ENCODE measurements at places on chromosomes 13 and 19.

GRCh38 chr13:60032851-60033250, 130.9 kb downstream of the DIAPH3 start:
- DNase-seq: no peak

DNA sequence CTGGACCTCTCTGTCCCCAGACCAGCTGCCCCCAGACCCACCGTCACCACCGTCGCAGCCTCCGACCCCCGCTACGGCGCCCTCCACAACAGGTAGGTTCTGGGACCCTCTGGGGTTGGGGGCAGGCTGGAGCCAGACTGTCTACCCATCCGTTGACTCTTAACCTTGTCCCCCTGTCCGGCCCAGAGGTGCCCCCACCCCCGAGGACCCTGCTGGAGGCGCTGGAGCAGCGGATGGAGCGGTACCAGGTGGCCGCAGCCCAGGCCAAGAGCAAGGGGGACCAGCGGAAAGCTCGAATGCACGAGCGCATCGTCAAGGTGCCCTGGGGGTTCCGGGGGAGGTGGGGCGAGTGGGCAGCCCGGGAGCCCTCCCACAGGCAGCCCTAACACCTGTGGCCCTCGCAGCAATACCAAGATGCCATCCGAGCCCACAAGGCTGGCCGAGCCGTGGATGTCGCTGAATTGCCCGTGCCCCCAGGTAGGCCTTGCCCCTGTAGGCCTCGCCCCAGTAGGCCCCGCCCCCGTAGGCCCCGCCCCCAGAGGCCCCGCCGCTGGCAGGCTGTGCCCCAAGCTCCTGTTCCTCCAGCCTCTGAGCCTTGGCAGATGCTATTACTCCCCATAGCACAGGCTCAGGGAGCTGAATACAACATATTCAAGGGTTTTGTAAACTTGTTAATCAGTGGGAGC, 12.9 kb downstream of the CC2D1A start:
- DNase-seq: no peak

DNA sequence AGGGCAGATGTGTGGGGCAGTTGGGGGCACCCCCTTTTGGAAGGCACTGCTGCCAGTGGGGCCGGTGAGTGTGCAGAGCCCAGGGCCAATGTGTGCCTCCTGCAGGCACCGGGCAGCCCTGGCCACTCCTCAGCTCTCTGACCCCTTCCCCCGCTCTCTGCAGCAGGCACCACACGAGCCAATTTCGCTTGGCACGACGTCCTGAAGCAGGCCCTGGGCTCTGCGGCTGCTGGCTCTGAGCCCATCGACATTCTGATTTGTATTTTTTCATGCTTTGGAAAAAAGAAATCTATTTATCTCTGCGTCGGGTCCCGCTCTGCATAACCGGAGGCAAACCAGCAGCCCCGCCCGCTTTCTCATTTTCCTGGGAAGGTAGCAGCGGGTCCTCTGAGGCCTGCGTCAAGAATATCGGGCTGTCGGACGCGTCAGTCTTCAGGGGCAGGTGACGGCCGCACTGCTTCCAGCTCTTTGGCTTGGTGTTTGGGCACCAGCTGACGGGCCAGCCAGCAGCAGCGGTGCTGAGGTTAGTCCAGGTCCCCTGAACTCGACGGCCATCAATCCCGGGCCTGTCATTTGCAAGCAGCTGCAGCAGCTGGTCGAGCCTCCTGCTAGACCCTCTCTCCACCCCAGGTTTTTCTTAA, 134.3 kb downstream of the KDM4B start:
- DNase-seq: no peak

- DNase-seq: no peak
Observed at GRCh38 chr13:113052206-113052605, 53.4 kb upstream of the F7 start.

- no peak for DNase-seq
Observed at GRCh38 chr19:3537438-3538240, 1.3 kb upstream of the TEKTIP1 start.

- DNase-seq: no peak
Observed at GRCh38 chr19:3470500-3471128, 9.7 kb downstream of the SMIM24 start.

DNA sequence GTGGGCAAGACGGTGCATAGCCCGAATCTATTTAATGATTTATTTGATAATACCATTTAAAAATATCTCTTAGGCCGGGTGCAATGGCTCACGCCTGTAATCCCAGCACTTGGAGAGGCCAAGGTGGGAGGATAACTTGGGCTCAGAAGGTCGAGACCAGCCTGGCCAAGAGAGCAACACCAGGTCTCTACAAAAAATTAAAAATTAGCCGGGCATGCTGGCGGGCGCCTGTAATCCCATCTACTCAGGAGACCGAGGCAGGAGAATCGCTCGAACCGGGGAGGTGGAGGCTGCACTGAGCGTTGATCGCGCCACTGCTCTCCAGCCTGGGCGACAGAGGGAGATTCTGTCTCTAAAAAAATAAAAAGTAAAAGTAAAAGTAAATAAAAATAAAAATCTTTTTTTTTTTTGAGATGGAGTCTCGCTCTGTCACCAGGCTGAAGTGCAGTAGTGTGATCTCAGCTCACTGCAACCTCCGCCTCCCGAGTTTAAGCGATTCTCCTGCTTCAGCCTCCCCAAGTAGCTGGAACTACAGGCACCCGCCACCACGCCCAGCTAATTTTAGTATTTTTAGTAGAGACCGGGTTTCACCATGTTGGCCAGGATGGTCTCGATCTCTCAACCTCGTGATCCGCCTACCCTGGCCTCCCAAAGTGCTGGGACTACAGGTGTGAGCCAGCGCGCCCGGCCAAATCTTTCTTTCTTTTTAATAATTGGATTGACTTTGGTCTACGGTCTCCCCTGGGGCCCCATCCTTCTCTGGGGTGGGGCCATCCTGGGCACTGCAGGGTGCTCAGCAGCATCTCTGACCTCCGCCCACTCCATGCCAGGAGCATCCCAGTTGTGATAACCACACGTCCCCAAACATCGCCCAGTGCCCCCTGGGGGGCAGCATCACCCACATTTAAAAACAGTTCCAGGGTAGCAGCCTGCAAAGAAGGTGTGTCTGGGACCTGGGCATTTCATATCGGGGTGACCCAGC, 90.7 kb downstream of the GNG7 start:
- no peak for DNase-seq

GRCh38 chr19:32427536-32427935, 22.0 kb downstream of the DPY19L3 start:
- no peak for DNase-seq

GRCh38 chr13:99290894-99291293, 16.3 kb downstream of the GPR183 start:
- no peak for DNase-seq

GRCh38 chr13:52896827-52897659, 48.6 kb upstream of the PCDH8 start:
- peak; percentile 13 for DNase-seq

- peak; percentile 27 for DNase-seq
Observed at GRCh38 chr13:33728271-33729037, 89.5 kb upstream of the RFC3 start.

GRCh38 chr13:60435762-60436374, 38.8 kb downstream of the TDRD3 start:
- no peak for DNase-seq

DNA sequence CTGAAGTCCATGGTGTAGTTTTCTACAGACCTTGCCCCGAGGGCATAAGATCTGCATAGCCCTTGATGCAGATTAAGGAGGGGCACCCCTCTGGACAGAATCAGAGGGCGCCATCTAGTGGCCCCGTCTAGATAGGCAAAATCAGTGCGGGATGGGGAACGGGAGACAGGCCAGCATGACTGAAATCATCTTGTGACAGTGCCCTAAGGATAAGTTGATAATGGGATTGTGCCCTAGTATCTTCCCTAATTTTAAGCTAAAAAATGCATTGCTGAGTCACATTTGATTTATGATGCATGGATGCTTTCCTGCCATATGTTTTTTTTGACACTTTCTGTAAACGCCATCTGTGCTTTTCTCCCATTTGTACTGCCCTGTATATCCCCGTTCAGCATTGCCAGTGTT, 19.0 kb upstream of the GPI start:
- peak; percentile 67 for DNase-seq

GRCh38 chr19:5988517-5989387, 10.8 kb upstream of the RANBP3 start:
- no peak for DNase-seq

- no peak for DNase-seq
Observed at GRCh38 chr13:80307401-80307987, 33.4 kb downstream of the SPRY2 start.

DNA sequence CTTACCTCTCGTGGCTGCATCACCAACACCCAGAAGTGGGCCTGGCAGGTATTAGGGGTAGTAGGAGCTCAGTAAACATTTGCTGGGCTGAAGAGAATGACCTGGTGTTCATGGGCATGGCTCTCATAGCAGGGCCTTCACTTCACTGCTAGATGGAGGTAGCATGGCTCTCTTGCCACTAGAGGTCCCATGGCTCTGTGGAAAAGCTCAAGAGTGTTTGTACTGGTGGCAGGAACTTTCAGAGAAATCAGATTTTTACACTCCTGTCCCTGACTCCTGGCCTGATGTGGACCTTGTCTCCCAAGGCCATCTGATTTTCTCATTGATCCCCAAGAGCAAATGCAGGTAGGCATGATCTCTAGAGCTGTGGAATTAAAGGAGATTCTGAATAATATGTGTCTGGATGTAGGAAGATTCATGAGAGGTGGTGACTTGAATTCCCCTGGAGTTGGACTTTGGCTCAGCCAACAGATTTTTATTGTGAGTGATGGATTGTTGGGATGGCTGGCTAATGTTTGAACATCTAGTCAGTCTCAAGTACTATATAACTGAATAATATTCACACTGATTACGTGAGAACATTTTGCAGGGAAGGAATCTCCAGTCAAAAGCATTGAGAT, 5.7 kb downstream of the ZNF574 start:
- no peak for DNase-seq

DNA sequence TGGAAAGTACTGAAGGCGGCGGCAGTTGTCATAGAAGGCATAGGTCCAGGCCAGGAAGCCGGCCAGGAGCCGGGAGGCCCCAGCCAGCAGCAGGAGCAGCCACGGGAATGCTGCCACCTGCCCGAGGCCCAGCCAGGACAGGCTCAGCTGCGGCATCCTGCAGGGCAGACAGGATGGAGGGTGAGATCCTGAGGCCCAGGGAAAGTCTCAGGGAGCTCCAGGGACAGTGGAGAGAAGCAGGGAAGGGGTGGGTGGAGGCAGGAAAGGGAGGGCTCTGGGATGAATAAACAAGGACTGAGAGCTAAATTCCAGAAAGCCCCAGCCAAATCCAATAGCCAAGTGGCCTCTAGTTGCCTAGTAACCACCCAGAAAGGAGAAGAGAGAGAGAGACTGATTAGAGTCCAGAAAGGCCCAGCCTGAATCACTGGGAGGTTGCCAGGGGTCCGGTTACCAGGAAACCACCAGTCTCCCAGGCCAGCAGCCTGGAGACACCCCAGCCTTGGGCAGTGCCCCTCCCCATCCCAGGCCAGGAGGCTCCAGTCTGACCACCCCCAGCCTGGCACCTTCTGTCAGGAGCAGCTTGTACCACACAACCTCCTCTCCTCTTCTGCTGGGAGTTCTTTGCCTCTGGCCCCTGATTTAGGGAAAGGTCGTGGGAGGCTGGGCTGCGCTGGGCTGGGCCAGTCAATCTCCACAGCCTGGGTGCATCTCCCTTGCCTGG, 7.5 kb upstream of the OR10H5 start:
- peak; percentile 37 for DNase-seq

GRCh38 chr19:41408256-41408655, 10.6 kb downstream of the BCKDHA start:
- no peak for DNase-seq

- no peak for DNase-seq
Observed at GRCh38 chr19:1923319-1923718, 17.7 kb upstream of the CSNK1G2 start.

- DNase-seq: no peak
Observed at GRCh38 chr13:94798738-94799137, 86.4 kb upstream of the SOX21 start.

GRCh38 chr13:43830497-43830881, 43.7 kb upstream of the ENOX1 start:
- no peak for DNase-seq

GRCh38 chr13:67299072-67299635, 69.0 kb upstream of the PCDH9 start:
- DNase-seq: no peak

DNA sequence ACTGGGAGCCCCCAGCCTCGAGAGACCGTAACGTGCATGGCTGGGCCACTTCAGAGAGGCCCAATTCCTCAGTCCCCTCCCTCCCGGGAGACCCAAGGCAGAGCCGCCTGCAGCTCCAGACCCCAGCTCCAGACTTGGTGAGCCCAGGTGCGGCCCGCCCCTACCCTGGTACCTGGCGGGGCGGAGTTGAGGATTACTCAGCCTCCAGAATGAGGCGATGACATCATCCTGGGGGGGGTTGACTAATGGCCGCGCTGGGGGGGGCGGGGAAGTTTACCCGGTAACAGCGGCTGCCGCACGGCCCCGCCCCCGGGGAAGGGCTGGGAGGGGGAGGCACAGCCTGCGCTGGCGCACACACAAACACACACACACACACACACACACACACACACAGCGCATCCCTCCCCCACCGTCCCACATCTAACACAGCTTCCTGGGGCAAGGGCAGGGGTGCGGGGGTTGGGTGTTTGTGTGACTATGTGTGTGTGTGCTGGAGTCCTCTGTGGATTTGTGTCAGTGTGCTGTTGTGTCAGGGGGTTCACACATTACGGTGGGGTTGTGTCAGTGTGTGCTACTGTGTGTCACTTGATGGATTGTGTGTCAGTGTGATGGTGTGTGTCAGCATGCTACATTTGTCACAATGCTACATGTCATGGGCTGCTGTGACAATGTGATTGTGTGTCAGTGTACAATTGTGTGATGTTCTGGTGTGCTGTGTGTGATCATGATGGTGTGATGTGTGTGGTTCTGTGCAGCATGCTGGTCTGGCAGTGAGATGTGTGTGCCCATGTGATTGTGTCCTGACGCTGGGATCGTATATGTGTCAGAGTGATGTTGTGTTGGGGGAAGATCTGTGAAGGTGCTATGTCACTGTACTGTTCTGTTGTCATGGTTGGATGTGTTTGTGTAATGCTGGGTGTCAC, 10.3 kb upstream of the BBC3 start:
- no peak for DNase-seq

- DNase-seq: no peak
Observed at GRCh38 chr13:74674720-74675119, 540.5 kb upstream of the KLF12 start.

- DNase-seq: no peak
Observed at GRCh38 chr13:23467048-23467931, 33.8 kb upstream of the SACS start.

DNA sequence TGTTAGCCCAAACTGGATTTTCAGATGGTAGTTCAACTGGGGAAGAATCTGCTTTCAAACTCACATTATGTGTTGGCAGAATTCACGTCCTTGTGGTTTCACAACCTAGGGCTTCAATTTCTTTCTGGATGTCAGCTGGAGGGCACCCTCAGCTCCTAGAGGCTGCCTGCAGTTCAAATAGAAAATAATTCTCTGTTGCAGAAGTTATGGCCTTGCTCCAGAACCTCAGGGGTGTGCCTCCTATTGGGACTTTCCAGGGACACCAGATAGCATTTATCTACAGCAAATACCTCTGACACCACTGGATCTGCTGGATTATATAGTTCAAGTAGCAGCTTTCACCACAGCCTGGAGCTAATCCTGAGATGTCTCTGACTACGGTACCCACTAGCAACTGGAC, 11.8 kb upstream of the RB1 start:
- no peak for DNase-seq

GRCh38 chr13:78176880-78177279, 258.2 kb upstream of the EDNRB start:
- no peak for DNase-seq

- no peak for DNase-seq
Observed at GRCh38 chr13:44437356-44438233, 64.0 kb downstream of the SERP2 start.

All from caudate nucleus (tissue), 63 donors.